Ammon's horn (tissue), 1 donor: ENCODE measurements at places on chromosomes 7 and 10.

DNA sequence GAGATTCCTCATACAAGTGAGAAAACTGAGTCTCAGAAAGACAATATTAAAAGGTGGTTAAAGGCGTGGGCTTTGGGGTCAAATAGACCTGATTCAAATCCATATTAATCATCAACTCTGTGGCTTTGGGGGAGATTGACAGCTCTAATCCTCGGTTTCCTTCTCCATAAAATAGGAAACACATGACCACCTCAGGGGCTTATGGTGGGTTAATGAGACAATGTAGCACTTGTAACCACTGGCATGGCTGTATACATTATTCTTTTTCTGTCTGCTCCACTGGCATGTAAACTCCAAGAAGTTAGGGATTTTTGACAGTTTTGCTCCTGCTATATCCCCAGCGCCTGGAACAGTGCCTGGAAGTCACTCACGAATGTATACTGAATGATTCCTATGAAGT, 120.8 kb upstream of the GAD2 start:
- no peak for DNase-seq

GRCh38 chr7:133059263-133059662, 22.6 kb downstream of the CHCHD3 start:
- DNase-seq, result no peak

DNA sequence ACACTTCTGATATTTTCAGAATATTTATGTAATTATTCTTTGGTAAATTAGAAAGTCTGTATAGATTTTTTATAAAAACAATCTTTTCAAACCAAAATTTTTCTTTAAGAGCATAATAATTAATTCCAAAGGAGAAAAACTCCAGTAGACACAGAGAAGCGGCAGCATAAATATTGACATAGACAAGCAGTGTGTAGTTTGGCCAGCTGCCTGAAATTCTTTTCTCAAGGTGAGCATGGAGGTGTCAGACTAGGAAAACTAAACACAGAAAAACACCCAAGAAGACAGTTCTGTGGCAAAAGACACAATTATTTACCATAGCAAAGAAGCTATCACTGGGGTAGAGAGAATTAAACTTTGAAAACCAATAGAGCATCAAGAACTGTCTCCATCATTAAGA, 82.4 kb downstream of the KLF6 start:
- DNase-seq, result no peak

DNA sequence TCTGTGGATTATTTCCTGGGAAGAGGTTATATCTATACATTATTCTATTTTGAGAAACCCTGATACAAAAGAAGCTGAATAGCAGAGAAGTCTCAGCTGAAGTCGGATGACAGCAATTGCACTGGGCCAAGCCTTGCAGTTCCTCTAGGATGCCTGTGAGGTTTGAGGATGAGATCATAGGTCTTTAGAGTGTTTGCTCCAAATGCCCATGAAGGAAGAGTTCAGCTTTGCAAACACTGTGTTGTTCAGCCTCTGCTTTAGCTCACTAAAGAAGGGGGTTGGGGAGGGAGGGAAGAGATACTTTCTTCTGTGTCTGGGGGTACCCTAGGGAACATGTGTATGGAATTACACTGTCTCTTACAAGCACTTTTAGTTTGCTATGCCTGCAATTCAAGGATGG, 282.5 kb upstream of the NRP1 start:
- no peak for DNase-seq

DNA sequence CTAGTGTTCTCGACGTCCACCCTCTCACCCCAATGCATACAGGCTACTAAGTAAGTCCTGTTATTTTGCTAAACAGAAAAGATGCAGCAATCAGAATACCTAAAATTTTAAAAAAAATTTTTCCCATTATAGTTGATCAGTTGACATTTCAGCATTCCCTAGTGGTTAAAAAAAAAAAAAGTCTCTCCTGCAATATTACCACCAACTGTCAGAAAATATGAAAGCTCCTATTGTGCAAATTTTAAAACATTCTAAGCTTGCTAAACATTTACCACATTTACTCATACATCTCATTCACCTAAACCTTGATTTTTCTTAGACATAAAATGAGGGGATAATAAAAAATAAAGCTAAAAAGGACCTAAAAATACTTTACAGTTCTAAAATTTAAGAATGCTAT, 165.6 kb downstream of the AVL9 start:
- no peak for DNase-seq

DNA sequence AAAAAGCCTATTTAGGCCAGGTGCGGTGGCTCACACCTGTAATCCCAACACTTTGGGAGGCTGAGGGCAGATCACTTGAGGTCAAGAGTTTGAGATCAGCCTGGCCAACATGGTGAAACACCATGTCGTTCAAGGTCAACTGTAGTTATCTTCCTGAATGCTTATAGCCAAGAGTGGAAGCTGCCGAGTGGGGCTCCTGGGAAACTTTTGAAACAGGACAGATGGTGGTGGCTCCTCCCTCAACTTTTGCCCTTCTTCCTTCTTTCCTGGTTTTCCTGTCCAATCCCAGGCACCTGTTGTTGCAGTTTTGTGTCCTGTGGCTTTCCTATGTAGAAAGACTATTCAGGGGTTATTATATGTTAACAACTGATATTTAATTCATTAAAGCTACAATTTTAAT, 8.7 kb upstream of the PPIA start:
- DNase-seq, result no peak

DNA sequence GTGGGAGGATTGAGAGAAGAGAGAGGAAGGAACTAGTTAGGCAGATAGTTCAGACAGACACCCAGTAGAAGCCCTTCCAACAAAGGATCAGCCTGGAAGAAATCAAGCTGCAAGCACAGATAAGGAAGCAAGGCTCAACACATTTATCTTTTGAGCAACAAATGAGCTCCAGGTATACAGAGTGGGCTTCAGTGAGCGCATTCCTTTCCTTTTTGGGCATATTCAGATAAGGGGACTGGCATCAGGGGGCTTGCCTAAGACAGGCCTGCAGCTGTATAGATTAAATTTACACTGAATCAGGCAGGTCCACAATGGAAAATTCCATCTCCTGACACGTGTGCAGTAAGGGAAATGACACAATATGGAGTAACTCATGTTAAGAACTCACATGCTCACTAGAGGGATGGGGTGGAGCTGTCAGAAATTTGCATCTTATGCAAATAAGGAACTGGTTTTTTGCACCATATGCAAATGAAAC, 147.2 kb downstream of the AKR1D1 start:
- DNase-seq, result no peak
